ENCODE measurements at places on chromosomes 6 and 20.

DNA sequence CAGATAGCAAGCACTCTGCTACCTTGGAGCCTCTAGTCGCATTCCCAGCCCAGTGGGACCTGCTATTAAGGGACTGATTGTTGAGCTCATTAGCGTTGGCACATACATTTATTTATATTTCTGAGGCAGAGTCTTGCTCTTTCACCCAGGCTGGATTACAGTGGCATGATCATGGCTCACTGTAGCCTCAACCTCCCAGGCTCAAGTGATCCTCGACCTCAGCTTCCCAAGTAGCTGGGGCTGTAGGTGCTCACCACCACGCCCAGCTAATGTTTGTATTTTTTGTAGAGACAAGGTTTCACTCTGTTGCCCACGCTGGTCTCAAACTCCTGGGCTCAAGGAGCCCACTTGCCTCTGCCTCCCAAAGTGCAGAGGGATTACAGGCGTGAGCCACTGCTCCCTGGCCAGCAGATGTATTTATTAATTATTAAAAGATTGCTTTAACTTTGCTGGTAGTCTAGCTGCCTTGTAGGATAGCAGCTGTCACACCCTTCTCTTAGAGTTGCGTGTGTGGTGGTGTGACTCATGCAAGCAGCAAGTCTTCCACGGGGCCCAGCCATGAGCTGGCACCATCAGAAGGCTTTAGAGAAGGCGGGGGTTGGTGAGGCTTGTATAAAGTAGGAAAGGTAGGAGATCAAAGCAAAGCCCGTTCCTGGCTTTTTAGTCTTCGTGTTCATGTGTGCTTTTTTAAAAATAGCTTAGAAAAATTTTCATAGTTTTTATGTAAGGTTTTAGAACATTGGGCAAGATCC, 16.5 kb downstream of the ACTR5 start:
- no peak for DNase-seq

DNA sequence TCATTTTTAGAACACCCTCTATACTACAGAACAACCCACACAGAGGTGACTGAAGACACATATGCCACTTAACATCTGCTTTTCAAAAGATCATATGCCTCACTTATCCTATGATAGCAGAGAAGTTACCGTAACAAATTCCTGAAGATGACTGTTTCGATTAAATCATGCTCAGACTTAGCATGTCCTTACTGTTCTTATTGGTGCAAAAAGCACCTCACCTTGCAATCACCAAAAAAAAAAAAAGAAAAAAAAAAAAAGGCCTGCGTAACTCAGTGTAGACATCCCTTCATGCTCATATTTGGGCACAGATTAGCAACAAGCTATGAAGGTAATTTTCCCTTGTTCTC, 17.7 kb upstream of the DST start:
- no peak for DNase-seq

DNA sequence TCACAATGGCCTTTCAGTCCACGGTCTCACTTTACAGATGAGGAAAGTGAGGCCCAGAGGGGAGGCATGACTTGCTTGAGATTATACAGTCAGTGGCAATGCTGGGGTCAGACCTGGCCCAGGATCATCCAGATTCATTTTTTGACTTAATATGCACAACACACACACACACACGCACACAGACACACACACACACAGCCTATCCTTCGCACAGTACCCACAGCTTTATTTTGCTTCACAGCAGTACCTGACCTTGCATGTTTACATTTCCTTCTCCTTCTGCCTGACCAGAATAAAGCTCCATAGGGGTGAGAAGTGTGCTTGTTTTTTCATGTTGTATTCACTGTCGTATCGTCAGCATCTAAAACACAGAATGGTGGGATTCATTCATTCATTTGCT, 79.8 kb downstream of the VEGFA start:
- no peak for DNase-seq

DNA sequence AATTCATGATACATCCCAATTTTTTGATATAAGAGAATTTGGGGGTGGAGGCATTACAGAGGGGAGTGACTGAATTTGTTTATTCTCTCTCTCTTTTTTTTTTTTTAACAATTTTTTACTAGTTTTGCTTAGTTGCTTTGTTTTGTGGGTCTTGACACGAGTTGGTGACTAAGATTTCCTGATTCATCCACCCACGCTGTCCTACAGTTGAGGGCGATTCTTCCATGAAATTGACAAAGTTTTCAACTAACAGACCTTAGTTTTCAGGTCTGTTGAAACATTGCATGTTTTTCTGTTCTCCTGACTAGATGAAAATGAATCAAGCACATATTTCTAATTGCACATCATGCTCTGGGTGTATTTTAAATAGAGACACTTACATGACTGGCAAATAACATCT, 613.8 kb downstream of the TFAP2B start:
- no peak for DNase-seq

DNA sequence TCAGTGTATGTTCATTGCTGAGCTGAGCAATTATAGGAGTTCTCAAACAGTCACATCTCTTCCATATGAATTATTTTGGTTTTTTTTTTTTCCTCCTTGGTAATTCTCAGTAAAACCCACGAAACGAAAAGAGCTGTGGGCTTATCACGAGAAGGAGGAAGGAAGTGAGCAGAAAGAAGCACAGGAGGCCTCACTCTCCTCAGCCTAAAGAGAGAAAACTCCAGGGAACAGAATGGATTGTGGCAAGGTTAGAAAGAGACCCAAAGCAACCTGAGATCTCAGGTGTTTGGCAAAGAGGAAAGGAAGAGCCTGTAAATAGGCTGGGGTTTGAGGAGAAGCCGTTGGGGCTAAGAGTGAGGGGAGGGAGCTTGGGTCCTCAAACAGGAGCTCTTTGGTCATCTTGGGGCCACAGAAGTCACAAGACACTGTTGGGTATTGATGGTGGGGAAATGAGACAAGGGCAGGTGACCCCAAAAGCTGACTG, 67.8 kb upstream of the CITED2 start:
- DNase-seq, result no peak

GRCh38 chr6:14254505-14254904, 136.9 kb downstream of the CD83 start:
- no peak for DNase-seq

DNA sequence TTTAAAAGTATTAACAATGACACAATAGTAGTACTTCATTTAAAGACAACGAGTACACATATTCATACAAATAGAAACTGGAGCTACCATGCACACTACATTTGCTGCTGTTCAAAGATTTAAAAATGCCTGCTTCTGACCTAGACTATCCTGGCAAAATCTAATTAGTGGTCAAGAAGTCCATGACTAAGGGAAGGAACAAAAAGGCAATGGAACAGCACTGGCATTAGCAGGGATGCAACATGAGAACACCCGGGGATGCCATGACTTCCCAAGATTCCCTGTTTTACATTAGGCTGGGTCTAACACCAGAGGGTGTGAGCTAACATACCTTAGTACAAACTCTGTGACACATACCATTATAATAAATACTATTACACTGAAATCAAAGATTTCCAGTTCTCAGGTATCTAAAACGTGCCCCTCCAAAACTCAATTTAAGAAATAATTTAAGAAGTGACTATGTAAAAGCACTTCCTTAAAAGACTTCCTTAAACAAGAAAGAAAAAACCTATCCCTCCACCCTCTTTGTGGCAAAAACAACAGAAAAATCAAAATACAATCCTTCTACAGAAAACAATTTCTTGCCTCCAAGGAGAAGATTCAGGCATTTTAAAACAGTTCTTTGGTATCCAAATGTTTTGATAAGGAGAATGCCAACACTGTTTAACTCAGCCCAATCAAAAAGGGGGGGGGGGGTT, 25.5 kb downstream of the CHD6 start:
- no peak for DNase-seq

GRCh38 chr6:34366639-34366921, 25.9 kb downstream of the NUDT3 start:
- no peak for DNase-seq

DNA sequence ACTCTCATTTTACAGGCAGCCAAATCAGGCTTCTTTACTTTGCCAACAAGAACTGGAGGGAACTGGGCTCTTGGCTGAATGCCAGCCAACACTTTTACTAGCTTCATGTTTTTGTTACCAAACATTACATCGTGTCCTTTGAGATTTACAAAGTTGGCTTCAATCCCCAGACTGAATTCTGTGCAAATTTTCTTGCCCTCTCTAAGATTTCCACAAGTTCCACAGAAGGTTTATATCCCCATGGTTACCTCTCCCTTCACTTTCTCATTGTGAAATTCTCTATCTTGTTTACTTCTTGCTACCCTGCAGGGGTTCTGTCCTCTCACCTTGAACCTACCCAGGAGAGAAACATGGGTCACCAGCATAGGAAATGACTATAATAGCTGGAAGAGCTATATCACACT, 37.6 kb upstream of the PLCB1 start:
- DNase-seq, result no peak

GRCh38 chr20:49388744-49389143, 93.7 kb downstream of the KCNB1 start:
- DNase-seq, result no peak

DNA sequence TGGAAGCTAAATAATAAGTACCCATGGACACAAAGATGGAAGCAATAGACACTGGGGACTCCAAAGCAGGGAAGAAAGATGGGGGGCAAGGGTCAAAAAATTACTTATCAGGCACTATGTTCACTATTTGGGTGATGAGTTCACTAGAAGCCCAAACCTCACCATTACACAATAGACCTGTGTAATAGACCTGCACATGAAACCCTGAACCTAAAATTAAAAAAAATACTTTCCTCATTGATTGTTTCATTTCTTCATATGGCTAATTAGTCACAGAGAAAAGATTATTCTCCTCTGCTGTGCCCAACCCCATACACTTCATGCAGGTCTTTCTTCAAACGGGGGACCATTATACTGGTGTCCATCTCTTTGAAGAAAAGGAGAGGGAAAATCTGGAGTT, 213.0 kb upstream of the DTNBP1 start:
- no peak for DNase-seq

DNA sequence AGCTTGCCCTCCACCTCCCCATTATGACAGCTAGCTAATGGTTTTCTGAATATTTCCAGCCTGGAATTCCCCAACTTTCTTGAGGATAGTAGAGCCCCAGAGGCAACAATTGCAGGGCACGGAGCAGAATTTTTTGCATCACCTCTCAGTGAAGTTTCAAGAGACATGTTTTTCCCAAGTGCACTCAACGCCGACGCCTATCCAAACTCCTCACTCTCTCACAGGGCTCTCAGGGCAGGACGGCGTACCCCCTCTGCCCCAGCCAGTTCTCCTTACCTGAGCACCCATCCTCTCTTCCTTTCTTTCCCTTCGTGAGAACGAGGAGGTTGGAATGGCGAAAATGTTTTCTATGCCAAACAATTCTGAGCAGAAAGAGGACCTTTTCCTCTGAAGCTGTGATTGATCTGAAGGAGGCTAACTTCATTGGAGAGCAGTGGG, 83.1 kb upstream of the FOXQ1 start:
- no peak for DNase-seq

DNA sequence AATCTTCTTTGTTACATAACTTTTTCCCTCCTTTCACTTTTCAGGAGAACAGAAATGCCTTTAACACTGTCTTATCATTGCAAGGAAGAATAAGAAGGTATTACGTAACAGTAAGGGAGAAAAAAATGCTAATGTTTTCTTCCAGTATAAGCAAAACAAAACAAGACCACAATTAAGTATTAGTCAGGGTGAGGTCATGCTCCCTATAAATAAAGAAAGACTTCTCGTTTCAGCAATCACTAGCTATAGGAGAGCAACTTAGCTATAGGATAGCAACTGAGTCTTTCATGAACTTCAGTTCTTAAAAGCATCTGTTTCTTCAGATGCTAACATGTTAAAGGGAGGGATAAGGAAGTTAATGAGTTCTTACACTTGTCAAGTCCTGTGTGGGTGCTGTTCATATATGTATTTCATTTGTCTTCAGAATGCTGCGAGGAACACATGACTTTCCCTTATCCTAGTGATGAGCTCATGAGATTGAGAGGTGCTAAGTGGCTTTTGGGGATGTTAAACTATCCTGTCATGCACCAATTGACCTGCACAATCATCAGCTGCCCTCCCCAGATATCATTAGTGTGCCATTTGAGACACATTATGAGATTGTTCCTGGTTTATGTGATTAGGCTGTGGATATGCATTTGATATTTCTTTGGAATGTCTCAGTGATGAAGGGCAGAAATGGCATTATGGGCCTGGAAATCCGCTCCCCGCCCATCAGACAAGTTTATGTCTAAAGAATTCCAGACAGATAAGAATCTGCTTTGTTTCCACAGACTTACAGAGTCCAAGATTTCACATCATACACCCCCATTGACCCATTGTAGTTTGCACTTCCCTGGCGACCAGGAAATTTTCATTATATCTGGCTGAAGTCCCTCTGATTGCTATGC, 37.5 kb downstream of the LAMA4 start:
- DNase-seq, result no peak

DNA sequence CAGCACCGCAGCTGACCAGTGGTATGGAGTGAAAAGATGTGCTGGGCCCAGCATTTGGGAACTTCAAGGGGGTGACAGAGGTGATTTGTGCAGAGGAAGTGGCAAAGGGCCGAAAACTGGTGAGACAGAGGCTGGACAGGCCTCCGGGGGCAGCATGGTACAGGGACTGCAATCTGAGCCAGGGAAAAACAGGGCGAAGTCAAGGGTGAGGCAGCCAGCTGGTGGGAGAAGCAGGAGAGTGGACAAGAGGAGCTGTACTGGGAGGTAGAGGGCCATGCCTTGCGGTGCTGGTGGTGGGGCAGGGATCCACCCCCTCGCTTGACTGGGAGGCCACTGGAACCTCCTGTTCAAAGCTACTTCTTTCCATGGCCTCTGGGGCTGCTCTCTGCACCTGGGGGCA, 7.3 kb upstream of the GFRA4 start:
- DNase-seq, result no peak

DNA sequence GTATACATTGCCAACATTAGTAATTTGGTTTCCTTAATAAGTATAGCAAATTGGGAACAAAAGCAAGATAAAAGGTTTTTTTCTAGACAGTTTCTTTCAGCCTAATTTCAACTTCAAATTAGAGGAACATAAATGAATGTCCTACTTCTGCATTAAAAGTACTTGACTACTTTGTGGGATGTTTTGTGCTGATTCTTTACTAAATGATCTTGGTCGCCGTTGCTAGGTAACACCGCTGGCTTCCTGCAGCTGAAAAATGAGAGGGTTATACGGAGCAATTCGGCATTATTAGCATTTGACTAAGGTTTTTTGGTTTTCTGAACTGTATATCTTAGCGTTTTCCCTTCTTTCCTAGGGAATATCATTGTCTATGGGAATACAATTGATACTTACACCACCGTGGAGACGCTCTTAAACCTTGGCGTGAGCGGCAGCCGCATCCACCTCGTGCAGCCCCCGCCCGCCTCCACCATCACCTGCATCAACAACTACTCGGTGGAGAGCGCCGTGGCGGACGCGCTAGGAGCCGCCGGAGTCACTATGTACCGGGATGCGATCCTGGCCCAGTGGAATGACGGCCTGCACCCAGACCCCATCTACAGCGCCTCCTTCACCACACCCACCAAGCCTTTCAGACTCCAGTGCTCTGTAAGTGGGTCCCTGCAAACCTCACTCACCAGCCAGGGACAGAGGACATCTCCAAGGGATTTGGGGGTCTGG, 90.9 kb upstream of the INSM1 start:
- no peak for DNase-seq

DNA sequence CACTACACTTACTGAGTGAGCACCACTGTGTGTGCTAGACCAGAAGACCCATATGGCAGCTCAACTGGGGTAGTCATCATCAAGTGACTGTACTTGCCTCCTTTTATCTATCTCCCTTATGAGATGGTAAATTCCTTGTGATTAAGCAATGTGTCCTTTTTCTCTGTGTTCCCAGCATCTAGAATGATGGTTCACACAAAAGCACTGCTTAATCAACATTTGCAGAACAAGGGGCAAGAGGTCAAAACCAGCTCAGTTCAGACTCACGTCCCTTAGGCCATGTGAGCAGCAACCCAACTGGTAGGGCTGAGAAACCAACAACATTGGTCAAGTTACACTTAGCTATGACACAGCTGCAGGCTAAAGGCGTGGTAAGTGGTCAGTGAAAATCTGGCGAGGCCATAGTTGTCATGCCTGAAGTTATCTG, 10.0 kb downstream of the TRAM2 start:
- DNase-seq, result no peak

Data from stimulated activated CD8-positive, alpha-beta memory T cell treated with anti-CD3 and anti-CD28 coated beads, Interleukin-12 subunit alpha, Interleukin-12 subunit beta, amount 100 ng/mL, for 1 hour (primary cell).